ENCODE measurements at places on chromosomes 7 and 10.

GRCh38 chr10:129525401-129525801 lies 58.4 kb downstream of the MGMT start:
- peak; percentile 53 for DNase-seq

GRCh38 chr7:148964483-148965267 lies 63.6 kb downstream of the PDIA4 start:
- peak; percentile 34 for DNase-seq

- DNase-seq, result no peak
Observed at GRCh38 chr7:120862987-120863590, 5.1 kb upstream of the TSPAN12 start.

GRCh38 chr10:68218786-68219185 lies 13.1 kb downstream of the ATOH7 start:
- no peak for DNase-seq

DNA sequence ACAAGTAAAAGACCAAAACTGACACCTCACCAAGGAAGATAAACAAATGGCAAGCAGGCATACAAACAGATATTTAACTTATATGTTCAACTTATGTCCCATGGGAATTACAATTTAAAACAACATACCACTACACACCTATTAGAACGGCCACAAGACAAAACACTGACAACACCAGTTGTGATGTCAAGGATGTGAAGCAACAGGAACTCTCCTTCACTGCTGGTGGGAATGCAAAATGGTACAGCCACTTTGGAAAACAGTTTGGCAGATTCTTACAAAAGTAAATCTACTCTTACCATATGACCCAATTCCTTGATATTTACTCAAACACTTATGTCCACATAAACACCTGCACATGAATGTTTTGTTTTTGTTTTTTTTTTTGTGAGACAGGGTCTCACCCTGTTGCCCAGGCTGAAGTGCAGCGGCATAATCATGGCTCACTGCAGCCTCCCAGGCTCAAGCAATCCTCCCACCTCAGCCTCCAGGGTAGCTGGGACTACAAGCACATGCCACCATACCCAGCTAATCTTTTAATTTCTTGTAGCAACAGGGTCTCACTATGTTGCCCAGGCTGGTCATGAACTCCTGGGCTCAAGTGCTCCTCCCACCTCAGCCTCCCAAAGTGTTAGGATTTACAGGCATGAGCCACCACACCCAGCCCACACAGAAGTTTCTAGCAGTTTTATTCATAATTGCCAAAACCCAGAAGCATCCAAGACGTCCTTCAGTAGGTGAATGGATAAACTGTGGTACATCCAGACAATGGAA lies 27.3 kb downstream of the HERC4 start:
- no peak for DNase-seq

DNA sequence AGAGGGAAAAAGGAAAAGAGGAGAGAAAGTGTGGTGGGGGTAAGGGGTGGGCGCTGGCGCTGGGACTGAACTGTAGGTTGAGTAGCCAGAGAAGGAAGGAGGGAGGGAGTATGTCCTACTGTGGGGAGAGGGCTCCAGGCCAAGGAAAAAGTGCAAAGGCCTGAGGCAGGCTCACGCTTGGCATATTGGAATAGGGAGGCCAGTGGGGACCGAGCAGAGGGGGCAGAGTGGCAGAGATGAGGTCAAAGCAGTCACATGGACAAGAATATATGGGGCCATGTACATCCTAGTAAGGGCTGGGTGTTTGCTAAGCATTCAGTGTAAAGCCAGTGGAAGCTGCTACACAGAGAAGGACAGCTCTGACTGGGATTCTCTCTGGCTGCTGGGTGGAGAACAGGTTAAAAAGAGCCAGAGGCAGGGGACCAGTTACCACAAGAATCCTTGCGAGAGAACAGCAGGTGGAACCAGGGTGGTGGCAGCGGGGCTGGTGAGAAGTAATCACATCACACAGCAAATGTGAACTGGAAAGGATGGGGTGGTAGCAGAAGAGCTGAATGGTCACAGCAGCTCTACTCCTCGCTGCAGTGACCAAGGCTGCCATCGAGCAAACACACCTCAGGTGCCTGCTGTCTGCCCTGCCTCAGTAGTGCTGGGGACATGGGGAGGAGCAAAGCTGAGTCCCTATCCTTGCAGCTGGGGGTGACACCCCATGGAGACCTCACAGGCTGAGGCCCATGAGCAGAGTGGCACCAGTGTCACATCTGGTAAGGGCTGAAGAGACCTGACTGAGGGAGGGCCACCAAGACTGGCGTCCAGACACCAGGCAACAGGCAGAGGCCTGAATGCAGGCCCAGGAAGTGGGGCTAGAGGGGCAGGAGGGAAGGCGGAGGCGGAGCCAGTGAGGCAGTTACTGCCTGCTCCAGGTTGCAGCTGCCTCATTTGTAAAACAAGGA lies 39.5 kb downstream of the FAM53B start:
- DNase-seq, result no peak

DNA sequence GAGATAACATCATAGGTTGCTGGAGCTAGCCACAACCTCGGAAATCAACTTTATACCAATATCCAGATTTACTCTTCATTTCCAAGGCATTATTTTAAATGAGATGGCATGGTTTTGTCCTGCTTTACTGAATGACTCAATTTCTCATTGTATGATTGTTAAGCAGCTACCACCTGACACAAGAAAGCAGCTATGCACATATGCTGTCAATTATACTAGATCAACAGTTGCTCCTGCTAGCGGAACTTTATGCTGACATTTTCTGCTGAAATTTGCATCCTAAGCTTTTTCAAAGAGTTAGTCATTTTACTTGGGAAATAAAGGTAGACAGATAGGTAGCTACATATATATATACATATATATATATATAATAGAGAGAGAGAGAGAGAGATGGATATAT lies 8.9 kb upstream of the CH25H start:
- DNase-seq, result no peak

DNA sequence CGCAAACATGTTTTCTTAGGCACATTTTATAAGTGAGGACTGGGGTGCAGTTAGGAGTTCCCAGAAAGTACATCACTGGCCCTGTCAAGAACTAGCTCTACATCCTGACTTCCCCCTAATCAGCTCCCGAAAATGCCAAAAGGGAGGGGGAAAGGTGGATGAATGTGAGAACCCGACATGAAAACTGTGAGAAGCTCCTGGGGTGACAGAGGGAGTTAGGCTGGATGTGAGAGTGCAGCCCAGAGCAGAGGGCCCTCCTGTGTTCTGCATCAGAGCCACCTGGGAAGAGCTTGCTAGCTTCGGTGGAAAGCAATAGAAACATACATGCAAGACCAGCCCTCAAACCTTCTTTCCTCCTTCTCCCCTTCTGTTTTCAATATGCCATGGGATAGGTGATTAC lies 30.5 kb upstream of the SEM1 start:
- no peak for DNase-seq

GRCh38 chr10:129851941-129852640 lies 112.0 kb downstream of the EBF3 start:
- peak; percentile 86 for DNase-seq

GRCh38 chr10:132511121-132512051 lies 26.2 kb upstream of the INPP5A start:
- no peak for DNase-seq

All from eye (tissue), 1 donor.